ENCODE measurements at places on chromosomes 12 and 14.

- DNase-seq, result no peak
Observed at GRCh38 chr12:45418520-45418919, 202.6 kb downstream of the ANO6 start.

DNA sequence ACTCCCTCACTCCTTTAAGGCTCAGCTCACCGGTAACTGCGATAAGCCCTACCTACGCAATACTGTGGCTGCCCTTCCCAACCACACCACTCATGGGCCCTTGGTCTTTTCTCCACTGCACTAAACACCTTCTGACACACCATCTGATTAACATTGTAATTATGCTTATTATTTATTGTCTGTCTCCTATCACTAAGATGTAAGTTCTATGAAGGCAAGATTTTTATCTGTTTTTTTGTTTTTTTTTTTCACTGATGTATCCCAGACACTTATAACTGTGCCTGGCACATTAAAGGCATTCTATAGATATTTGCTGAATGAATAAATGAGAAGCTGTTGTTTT lies 34.2 kb upstream of the PYGL start:
- no peak for DNase-seq

- DNase-seq, result no peak
Observed at GRCh38 chr14:92902726-92903125, 20.2 kb upstream of the CHGA start.

- DNase-seq, result no peak
Observed at GRCh38 chr12:120141336-120141735, 24.8 kb upstream of the RAB35 start.

- DNase-seq, result no peak
Observed at GRCh38 chr12:113889076-113889475, 77.0 kb downstream of the RBM19 start.

DNA sequence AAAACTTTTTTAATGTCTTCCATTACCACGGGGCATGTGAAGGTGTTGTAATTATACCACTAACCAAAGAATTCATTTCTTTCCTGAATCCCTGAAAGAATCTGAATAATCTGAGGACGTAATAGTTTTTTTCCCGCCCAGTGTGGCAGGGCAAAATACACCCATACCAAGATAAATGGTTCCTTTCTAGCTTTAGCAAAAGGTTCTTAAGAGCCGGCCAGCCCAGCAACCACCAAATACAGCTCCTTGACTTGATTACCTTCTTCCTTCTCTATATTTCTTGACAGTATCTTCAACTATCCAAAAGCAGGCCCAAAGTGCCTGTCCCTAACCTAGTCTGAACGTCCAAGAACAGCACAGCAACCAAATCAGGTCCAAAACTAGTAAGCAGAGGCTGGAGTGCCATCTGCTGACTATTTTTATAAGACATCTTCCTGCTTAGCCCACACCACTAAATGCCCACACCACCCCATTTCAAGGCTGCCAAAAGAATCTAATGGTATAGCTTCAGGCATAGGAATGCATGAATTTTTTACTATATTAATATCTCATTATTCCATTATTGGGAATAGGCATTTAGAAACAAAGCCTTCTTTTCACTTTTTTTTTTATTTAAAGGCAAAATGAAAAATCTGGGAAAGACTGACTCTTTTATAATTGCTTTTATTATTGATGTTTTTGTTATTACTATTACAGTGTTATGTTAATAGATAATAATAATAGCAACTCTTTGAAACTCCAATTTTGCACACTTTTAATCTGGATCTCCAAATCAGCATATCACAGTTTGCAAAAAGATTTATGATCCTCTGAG lies 524.4 kb downstream of the MED13L start:
- DNase-seq, result no peak

DNA sequence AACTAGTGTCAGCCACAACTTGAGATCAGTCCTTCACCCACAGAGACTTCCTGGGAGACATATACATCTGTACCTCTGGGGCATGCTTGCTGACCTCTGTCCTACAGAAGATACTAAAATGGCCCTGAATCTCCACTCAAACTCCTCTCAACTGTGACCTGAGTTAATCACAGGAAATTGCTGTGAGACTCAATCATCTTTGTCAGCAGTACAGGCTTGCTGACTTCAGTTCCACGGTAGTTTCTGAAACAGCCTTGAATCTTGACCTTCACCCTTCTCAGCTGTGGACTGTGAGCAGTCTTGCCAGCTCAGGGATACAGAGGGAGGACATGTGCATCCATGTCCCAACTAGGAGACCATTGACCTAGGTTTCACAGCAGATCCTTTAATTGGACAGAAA lies 1.4 kb upstream of the KLRC1 start:
- no peak for DNase-seq

DNA sequence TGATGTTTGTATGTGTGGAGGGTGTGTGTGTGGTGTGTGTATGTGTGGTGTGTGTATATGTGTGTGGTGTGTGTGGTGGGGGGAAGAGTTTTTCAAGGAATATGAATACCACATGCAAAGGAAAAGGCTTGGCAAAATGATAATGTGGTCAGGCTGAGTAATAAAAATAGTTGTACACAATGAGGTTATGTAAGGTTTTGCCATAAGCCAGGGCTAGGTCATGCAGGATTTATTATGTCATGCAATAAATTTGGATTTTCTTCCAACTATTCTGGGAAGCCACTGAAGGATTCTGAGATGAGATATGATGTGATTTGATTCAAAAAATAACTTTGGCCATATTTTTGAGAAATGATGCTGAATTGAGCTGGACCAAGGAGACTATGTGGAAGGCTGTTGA lies 1191.6 kb upstream of the SEL1L start:
- no peak for DNase-seq

DNA sequence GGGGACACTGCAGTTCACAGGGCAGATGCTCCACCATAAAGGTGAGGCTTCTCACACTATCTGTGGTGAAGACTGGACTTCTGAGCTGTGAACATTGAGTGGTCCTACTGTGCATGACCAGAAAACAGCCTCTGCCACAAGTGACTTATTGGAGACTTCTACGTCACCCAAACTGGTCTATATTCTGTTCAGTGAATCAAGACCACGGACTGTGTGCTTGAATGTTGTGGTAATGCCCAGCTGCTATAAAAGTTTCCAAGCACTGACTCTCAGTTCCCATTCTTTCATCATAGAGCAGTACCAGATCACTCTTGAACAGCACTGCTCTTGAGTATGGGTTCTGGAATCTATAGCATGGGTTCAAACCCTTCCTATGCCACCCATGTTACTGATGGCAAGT lies 4.8 kb upstream of the PLEK2 start:
- no peak for DNase-seq

DNA sequence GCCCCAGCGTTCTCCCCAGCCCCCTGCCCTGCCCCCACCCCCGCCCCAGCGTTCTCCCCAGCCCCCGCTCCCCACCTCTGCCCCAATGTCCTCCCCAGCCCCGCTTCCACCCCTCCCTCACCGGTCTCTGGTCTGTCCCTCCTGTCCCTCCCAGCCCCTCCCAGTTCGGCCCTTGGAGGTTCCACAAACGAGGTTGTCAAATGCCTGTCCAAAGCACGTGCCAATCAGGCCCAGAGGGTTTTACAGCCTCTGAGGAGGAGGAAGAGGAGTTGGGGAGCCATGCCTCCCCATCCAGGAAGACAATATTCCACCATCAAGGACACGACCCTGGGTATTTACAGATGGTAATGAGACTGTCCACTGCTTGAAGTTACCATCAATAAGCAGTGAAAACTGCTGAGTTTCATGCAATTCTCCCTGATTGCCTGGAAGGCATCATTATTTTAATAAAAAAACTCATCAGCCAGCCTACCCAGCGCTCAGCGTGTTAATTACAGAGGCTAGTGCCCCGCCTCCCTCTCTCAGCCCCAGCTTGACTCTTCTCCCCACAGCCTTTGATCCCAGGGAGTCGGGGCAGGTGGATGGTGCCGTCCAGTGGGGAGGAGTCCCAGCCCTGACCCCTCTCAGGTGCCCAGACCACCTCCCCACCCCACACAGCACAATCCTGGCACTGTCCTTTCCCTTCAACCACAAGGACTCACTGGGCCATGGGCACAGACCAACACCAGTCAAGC lies 30.6 kb upstream of the C14orf180 start:
- no peak for DNase-seq

- DNase-seq, result peak; percentile 36
Observed at GRCh38 chr14:68789821-68790643, 2.8 kb downstream of the ZFP36L1 start.

DNA sequence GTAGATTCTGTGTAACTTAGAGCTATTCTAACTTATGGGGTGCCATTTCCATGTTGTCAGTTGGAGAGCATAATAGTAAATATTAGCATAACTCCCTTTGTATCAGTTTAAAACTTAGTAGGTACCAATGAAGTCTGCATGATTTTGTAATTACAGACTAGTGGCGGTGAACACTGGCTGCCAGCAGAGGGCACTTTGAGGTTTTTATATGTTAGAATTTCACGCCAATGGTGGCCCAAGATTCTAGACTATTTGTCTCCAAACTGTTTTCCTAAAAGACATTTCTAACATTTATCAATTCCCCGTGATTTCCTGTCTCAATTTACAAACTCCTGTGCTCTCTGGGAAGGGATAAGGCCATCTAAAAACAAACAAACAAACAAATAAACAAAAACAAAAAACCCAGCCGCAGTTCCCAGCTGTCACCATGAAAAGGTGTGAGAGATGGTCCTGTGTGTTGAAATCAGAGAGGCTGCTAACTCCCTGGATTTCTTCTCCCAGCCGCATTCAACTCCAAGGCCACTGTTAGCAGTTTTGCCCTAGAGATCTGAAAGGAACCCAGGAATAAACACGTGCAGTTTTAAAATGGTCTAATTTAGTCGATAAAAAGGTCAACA lies 57.6 kb downstream of the BRMS1L start:
- no peak for DNase-seq

DNA sequence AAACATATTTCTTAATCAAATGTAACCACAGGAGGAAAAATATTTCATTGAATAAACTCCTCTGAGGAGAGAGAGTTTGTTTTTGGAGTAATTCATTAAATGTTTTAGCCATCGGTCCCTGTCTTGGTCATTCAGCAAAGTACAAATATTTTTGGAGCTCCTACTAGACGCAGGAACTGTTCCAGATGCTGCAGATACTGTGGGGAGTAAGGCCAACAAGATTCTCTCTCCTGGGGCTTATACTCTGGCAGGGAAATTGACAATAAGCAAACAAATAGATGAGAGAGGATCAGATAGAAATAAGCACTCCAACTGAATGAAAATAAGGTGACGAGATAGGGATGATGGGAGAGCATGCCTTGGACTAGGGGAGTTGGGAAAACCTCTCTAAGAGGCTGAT lies 264.1 kb downstream of the TTC8 start:
- no peak for DNase-seq

DNA sequence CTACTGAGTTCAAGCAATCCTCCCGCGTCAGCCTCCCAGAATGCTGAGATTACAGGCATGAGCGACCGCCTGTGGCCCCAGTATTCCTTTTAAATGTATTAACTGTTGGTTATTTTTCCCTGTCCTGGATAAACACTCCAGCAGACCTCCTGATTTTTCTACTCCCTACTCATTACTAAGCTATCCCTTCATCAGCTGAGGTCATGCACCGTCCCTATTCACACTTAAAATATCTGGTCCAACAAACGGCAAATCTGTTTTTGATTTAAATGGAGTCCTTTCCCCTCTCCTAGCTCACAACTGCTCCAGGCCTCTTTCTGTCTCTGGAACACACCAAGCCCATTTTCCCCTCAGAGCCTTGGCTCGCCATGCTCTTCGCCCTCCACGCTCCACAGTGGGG lies 1003.3 kb upstream of the TMEM132C start:
- no peak for DNase-seq

- DNase-seq, result no peak
Observed at GRCh38 chr14:76929927-76930326, 98.6 kb downstream of the IRF2BPL start.

DNA sequence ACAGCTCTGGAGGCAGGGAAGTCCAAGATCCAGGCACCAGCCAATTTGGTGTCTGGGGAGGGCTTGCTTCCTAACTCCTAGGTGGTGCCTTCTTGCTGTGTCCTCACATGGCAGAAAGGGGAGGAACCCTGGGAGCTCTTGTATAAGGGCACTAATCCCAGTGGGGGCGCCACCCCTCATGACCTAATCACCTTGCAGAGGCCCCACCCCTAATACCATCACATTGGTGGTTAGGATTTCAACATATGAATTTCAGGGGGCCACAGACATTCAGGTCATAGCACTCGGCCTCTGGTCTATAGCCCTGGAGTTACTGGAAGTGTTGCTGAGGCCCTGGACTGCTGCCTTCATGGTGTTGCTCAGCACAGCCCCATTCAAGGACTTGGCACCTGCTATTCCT lies 14.6 kb downstream of the PSMD9 start:
- DNase-seq, result no peak

DNA sequence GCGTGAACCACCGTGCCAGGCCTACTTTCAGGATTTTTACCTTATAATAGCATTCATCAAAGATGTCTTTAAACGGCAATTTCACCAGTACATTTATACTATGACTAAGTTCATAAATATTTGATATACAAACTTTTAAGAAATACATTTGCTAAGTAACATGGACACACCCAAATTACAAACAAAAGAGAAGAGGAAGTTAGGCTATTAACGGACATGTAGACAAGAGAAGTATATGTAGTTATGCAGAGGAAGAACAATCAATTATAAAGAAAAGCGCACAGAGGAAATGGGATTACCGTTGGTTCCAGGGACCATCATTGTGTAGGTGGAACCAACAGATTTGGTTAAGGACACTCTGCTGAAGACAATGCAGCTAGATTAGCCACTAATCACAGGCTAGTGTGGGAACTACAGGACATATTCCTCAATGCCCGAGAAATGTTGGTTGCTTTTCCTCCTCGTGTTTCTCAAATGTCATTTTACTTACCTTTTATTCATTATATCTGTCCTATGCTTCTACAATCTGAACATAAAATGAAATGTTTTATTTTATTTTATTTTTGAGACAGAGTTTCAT lies 24.0 kb upstream of the PKP2 start:
- no peak for DNase-seq

DNA sequence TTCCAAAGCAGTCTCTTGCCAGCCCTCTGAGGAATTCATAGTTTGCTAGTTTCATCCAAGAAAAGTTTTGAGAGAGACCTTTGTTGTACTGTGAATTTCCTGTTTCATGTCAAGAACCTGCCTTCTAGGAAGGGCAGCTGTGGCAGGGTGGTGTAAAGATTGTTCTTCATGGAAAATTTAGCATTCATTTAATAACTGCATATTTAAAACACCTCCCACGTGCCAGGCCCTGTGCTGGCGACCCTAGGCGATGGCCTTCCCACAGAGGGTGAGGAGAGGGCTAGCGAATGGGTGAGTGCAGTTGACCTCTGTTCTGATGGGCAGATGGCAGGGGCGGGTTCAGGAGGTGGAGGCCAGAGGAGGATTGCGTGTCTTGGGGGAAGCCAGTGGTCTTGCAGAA lies 43.2 kb downstream of the MLXIP start:
- no peak for DNase-seq

GRCh38 chr12:62192903-62193250 lies 67.3 kb upstream of the USP15 start:
- no peak for DNase-seq

- no peak for DNase-seq
Observed at GRCh38 chr14:94193776-94194175, 19.7 kb downstream of the PPP4R4 start.

DNA sequence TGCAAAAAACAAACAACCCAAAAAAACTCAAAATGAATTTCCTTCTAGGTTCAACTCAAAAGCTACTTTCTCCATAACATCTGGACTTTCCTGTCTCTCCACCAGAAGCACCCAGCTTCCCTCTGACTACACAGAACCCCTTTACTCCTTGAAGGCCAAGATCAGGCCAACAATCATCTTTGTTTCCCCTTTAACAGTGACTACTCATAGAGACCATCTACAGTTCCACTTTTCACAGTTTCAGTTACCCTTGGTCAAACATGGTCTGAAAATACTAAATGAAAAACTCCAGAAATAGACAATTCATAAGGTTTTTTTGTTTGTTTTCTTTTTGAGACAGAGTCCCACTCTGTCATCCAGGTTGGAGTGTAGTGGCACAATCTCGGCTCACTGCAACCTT lies 11.8 kb downstream of the GCH1 start:
- no peak for DNase-seq

Data from T-helper 2 cell (primary cell).